ENCODE measurements at places on chromosomes 7 and 10. TPM values are rescaled to one million over a fixed set of nuclear protein-coding genes. Genes with fewer than 3 reads are reported as not detected.
A peak's percentile ranks its signal among the peaks of the same experiment; 100 is the strongest.

STEAP1 gene
- not detected for total RNA-seq

GAD2 gene
- not detected for total RNA-seq

ANKRD1 gene
- total RNA-seq, result not detected

GHRHR gene
- not detected for total RNA-seq

SVOPL gene
- total RNA-seq, result not detected

RRP12 gene
- total RNA-seq, result 38.1 TPM

SLC26A3 gene
- not detected for total RNA-seq

CDK14 gene
- 0.20 TPM for total RNA-seq

GRCh38 chr7:145860809-145861208 is 255.8 kb upstream of the CNTNAP2 start:
- no peak overlapping the region for H3K27ac ChIP-seq
- no peaks in the 10 kb centered on the region for H3K4me1 ChIP-seq
- no peaks in the 10 kb centered on the region for H3K36me3 ChIP-seq
- DNase-seq, result no peak
- H3K27me3 ChIP-seq, result no peaks in the 10 kb centered on the region

DNA sequence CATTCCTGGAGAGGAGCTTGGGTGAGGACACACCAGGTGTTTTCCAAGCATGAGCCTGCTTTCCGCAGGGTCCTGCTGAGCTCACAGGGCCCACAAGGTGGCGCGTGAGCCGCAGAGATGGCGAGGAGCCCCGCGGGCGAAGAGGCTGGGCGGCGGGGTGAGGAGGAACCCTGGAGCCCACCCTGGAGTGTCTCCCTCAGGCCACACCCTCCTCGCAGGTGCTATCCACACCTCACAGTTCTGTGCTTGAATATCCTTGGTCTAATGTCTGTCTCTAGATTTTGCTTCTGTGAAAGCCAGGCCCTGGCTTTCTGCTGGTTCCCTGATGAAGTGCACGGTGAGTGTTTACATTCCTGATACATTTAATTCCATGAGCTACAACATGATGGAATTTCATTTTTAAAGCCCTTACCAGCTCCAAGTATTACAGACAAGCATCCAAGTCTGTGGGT is 433.6 kb downstream of the ACTR3B start:
- no peak overlapping the region for H3K4me3 ChIP-seq
- no peaks in the 10 kb centered on the region for H3K4me1 ChIP-seq
- no peaks in the 10 kb centered on the region for H3K27me3 ChIP-seq
- H3K36me3 ChIP-seq, result no peaks in the 10 kb centered on the region
- no peak for DNase-seq
- H3K27ac ChIP-seq, result no peak overlapping the region

DNA sequence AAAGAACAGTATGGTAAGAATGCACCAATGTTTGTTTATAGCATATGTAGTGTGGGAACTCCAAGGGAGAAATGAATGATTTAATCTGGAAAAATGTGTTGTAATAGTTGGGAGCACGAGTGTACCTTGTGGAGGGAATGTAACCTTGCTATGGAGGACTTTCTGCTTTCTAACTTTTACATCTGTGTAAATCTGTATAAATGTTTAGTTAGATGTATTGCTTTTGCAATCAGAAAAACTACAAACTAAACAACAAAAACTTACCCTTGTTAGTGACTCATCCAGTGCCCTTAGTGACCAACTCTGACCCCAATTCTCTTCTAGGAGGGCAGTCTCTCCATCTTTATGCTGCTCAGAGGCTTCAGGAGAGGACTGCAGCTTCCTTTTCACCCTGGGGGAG is 89.3 kb downstream of the CCNY start:
- DNase-seq, result no peak
- H3K4me3 ChIP-seq, result no peak overlapping the region
- H3K36me3 ChIP-seq, result no peaks in the 10 kb centered on the region
- H3K27ac ChIP-seq, result no peak overlapping the region
- peaks cover 12% of the 10 kb centered on the region for H3K4me1 ChIP-seq

- peaks cover 20% of the 10 kb centered on the region for H3K27me3 ChIP-seq
- H3K36me3 ChIP-seq, result peaks cover 5% of the 10 kb centered on the region
- peak; percentile 71 for DNase-seq
These were observed 3.8 kb upstream of the GTF2IRD1 start for GRCh38 chr7:74449809-74450397.

DNA sequence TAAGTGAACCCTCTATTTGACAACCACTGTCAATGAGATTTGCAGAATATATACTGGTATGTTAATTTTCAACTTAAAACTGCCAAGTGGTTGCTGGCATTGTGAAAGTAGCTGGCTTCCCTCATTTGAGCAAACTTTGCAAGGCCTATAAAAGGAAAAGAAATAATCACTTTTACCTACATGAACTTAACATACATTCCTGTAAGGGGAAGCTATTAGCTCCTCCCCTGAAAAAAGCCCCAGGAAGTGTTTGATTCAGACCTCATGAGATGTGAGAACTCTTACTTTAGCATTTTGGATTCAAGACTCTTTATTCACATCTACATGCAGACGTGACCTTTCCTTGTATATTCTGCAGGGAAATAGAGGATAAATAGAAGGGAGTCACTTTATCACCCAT is 175.6 kb downstream of the OTUD1 start:
- no peaks in the 10 kb centered on the region for H3K36me3 ChIP-seq
- H3K27ac ChIP-seq, result no peak overlapping the region
- no peaks in the 10 kb centered on the region for H3K4me1 ChIP-seq
- H3K27me3 ChIP-seq, result no peaks in the 10 kb centered on the region
- DNase-seq, result no peak

- no peaks in the 10 kb centered on the region for H3K4me1 ChIP-seq
- H3K36me3 ChIP-seq, result no peaks in the 10 kb centered on the region
- H3K27ac ChIP-seq, result no peak overlapping the region
- H3K27me3 ChIP-seq, result no peaks in the 10 kb centered on the region
These were observed 211.3 kb downstream of the SKIDA1 start for GRCh38 chr10:21314111-21314626.

GRCh38 chr10:125762692-125763648 is 12.7 kb downstream of the MMP21 start:
- H3K27ac ChIP-seq, result no peak overlapping the region
- no peak overlapping the region for H3K4me3 ChIP-seq
- H3K36me3 ChIP-seq, result peaks cover 52% of the 10 kb centered on the region
- DNase-seq, result no peak
- no peaks in the 10 kb centered on the region for H3K4me1 ChIP-seq
- H3K27me3 ChIP-seq, result no peaks in the 10 kb centered on the region

GRCh38 chr7:39042670-39043069 is 65.0 kb downstream of the POU6F2 start:
- H3K27me3 ChIP-seq, result peaks cover 2% of the 10 kb centered on the region
- no peak for DNase-seq
- no peaks in the 10 kb centered on the region for H3K36me3 ChIP-seq
- no peak overlapping the region for H3K4me3 ChIP-seq
- no peaks in the 10 kb centered on the region for H3K4me1 ChIP-seq

DNA sequence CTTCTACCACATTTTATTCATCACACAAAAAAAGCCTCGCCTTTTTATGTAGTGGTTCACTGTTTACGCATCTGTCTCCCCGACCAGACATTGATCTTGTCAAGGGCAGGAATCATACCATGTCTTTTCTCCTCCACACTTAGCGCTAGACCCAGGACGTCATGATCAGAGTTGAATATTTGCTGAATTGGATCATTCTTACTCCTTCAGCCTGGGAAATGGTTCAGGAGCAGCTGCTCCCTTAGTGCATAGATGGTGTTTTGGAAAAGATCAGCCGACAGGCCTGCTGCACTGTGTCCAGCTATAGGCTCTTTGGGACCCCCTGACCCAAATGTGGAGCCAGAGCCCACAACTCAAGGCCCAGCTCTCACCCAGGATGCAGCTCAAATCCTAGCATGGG is 249.1 kb upstream of the TMEM72 start:
- H3K4me3 ChIP-seq, result no peak overlapping the region
- H3K27me3 ChIP-seq, result no peaks in the 10 kb centered on the region
- H3K4me1 ChIP-seq, result no peaks in the 10 kb centered on the region
- no peaks in the 10 kb centered on the region for H3K36me3 ChIP-seq

GRCh38 chr7:117176206-117176605 is 146.7 kb downstream of the WNT2 start:
- no peaks in the 10 kb centered on the region for H3K4me1 ChIP-seq
- no peak for DNase-seq
- no peak overlapping the region for H3K27ac ChIP-seq
- H3K27me3 ChIP-seq, result no peaks in the 10 kb centered on the region
- H3K36me3 ChIP-seq, result peaks cover 2% of the 10 kb centered on the region

DNA sequence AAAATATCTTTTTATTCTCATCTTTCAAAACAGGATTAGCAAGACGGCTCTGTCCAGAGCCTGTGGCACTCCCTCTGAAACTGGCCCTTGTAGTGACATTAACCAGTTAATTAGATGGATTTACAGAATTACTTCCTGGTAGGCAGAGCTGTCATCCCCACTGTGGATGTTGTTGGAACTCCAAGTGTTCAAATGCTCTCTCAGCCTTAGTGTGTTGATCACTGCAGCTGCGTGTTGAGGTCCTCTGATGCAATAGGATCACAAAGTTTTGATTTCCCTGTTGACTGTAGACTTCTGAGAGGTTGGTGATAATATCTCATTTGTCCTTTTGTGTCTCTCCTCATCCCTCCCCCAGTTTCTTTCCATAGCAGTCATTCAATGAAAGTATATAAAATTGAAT is 117.3 kb upstream of the CDK6 start:
- peaks cover 6% of the 10 kb centered on the region for H3K27me3 ChIP-seq
- H3K4me1 ChIP-seq, result peaks cover 4% of the 10 kb centered on the region
- H3K27ac ChIP-seq, result no peak overlapping the region
- no peak overlapping the region for H3K4me3 ChIP-seq
- DNase-seq, result no peak
- H3K36me3 ChIP-seq, result peaks cover 16% of the 10 kb centered on the region

DNA sequence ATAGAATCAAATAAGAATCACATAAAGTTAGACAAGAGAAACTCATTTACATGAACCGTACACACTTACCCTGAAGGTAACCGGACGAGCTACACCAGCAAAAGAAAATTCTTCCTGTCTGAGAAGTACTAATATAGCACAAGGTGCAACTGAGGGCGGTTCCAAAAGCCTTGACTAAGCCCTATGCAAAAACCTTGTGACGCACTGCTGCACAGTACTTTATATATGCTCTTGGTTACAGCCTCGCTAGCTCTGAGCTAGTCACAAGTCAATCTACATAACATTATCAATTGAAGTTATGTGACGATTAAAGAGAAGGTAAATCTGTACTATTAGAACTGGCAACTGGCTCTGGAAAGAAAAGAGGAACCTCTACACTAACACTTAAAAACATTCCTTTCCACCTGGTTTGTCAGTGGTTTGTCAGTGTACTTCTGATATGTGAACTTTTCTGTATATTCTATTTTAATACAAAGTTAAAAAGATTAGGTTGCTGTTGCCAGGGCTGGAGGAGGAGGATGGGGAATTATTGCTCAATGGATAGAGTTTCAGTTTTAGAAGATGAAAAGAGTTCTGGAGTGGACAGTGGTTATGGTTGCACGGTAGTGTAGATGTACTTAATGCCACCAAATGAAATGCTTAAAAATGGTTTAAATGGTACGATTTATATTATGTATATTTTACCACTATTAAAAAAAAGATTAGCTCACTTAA is 21.6 kb downstream of the NT5C3A start:
- H3K27ac ChIP-seq, result peak overlapping the region; percentile 83
- no peaks in the 10 kb centered on the region for H3K27me3 ChIP-seq
- H3K4me1 ChIP-seq, result peaks cover 42% of the 10 kb centered on the region
- DNase-seq, result peak; percentile 84
- H3K4me3 ChIP-seq, result peak overlapping the region; percentile 80
- peaks cover 16% of the 10 kb centered on the region for H3K36me3 ChIP-seq

GRCh38 chr10:43026039-43026973 is 50.6 kb upstream of the RET start:
- no peak overlapping the region for H3K27ac ChIP-seq
- no peak for DNase-seq
- H3K36me3 ChIP-seq, result no peaks in the 10 kb centered on the region
- H3K27me3 ChIP-seq, result peaks cover 2% of the 10 kb centered on the region

DNA sequence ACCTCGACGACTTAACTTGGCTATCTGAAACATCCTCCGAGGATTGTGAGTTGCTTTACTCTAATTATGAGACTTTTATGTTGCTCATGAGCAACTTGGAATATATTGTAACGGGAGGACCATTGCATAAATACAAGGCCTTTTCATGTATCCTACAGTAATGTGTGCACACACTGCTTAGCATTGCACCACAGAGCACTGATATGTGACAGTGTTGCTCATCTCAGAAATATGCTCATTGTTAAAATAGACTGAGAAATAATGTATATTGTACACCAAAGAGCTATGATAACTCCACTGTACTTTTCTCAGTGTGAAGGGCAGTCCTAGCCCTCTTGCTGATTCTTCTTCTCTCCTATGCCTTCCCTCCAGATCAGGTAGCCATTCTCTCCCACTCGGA is 102.8 kb upstream of the CDK13 start:
- no peak for DNase-seq
- H3K27ac ChIP-seq, result no peak overlapping the region
- no peaks in the 10 kb centered on the region for H3K4me1 ChIP-seq
- peaks cover 45% of the 10 kb centered on the region for H3K27me3 ChIP-seq

DNA sequence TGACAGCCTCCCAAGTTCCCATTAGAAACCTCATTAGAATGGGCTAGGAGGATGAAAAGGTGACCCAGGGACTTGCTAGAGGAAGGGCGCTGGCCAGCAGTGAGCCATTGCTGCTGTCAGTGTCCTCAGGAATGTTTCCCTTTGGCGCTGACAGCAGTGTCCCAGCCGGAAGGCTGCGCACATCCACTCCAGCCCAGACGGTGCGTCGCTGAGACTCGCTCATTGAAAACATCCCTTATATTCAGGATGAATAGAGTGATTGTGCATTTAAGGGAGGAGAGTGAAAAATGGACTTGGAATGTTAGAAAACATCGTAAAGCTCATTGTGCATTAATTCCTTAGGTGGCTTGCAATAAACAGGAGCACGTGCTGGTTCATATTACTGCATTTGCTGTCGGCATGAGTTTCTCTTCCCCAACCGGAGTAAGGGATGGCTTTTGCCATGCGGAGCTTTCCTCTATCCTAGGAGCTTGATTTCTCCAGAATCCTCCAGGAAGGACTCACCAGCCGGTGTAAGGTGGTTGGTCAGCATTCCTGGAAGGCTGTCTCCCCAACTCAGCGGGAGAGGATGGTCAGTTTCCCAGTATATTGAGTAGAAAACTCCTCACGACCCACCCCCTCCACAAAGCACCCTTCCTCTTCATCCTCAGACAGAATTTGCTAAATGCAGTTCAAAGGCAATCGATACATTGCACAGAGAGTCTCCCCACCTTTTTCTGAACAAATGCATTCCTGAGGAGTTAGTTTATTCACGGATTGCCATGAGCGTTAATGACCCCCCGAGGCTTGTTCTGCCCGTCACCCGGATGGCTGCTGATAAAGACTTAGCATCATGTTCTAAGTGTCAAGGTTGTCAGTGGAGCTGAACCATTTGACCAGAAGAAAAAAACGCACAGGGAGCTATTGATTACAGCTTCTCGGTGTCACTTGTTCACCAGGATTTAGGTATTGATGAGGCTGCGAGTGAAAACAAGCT is 201.8 kb downstream of the EBF3 start:
- no peaks in the 10 kb centered on the region for H3K36me3 ChIP-seq
- H3K27me3 ChIP-seq, result no peaks in the 10 kb centered on the region
- H3K4me3 ChIP-seq, result no peak overlapping the region
- no peak overlapping the region for H3K27ac ChIP-seq
- peaks cover 2% of the 10 kb centered on the region for H3K4me1 ChIP-seq

Data from activated CD8-positive, alpha-beta memory T cell treated with anti-CD3 and anti-CD28 coated beads, Interleukin-2, amount 10 ng/mL, durations not matched to agents 7 days and 5 days (primary cell).